Activated naive CD8-positive, alpha-beta T cell treated with anti-CD3 and anti-CD28 coated beads, Interleukin-2, amount 10 ng/mL, durations not matched to agents 7 days and 5 days (primary cell): ENCODE measurements at places on chromosomes 7 and 10.
A peak's percentile ranks its signal among the peaks of the same experiment; 100 is the strongest.

- no peak for DNase-seq
Measured at GRCh38 chr10:105843786-105844185, 1202.7 kb downstream of the SORCS3 start.

GRCh38 chr7:152896217-152896616 lies 136.7 kb downstream of the ACTR3B start:
- DNase-seq, result no peak

DNA sequence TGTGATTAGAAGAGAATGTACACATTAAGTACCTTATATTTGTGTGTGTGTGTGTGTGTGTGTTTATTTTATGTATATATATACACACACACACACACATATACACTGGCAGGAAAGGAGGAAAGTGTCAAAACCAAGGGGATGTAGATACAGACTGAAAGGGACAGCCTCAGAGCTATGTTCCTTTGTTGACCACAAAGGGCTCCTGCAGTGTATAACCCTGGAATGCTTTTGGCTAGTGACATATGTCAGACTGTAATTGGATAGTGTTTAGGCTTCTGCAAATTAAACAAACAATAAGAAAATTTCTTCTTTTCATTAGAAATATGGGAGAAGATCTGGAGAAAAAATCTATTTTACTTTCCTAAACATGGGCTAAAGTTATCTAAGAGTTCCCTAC lies 15.9 kb downstream of the GBF1 start:
- no peak for DNase-seq

- DNase-seq, result peak; percentile 20
Measured at GRCh38 chr10:46520941-46521340, 35.5 kb downstream of the GPRIN2 start.

GRCh38 chr7:37174460-37174859 lies 274.2 kb downstream of the ELMO1 start:
- no peak for DNase-seq

GRCh38 chr7:130134726-130135125 lies 64.4 kb downstream of the KLHDC10 start:
- no peak for DNase-seq

GRCh38 chr10:25501912-25502311 lies 327.1 kb downstream of the GPR158 start:
- no peak for DNase-seq

- DNase-seq, result no peak
Measured at GRCh38 chr10:68435803-68436202, 28.7 kb upstream of the RUFY2 start.

DNA sequence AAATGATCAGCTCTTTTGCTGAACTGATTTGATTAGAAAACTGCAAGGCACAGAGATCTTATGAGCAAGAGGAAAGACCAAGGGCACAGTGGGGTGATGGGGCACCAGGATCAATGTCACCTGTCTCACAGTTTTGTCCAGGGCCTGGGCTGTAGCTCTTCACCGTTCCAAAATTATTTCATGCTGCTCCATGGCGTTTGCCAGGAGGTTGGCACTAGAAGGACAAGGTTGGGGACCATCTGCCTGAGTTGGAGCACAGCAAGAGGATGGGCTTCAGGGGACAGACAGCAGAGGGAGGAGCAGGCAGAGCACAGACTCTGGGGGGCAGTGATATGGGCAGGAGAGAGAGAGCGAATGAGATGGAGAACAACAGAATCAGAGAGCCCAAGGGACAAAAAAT lies 17.5 kb upstream of the FRA10AC1 start:
- no peak for DNase-seq

DNA sequence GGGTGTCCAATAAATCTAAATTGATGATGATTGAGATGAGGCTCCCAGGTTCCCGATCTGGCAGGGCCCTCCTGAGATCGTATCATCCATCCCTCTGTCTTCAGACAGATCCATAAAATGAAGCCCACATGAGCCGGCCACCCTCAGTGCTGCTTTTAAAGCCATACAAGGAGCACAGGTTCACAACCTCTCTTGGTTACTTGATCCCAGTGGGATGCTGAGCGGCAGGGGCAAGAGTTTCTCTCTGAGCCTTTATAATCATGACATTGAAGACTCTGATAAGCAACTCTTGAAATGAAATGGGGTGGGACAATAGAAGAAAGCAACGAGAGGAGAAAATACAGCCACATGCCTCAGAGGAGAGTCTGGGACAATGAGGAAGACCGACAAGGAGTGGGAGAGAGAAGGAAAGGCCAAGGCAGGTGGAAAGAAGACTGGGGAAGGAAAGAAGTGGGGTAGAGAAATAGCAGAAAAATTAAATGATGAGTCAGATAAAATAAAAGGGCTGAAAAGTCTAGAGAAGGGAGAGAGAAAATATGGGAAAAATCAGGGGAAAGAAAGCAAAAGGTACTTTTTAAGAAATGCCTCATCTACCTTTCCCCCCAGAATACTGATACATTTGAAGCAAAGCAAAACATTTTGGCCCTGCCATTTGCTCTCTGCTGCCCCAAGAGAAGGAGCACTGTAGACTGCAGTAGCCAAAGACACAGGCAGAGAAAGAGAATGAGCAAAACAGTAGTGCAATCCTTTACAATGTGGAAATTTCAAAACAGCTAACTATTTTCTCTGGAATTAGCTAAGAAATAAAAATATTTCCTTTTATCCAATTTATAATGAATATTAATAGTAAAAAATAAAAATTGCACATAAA lies 14.6 kb downstream of the GBX1 start:
- no peak for DNase-seq

GRCh38 chr7:12584930-12585329 lies 14.4 kb downstream of the SCIN start:
- no peak for DNase-seq

DNA sequence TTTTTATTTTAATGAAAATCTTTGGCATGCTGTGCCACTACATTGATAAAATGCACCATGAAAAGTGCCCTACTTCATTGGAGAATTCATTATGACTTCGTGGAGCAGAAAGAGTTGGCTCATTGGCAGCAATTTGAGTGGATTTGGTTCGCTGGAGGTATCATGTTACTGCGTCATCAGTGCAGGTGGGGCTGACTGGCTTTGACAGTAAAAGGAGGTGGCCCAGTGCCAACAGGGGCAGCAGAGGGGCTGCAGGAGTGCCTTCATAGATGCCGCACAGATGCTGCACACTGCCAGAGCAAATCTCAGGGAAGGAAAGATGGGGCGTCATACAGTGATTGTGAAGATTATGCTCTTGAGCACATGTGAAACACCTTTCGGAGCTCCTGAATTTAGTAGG lies 22.2 kb downstream of the FZD1 start:
- DNase-seq, result no peak

- no peak for DNase-seq
Measured at GRCh38 chr7:75924889-75925288, 9.9 kb downstream of the POR start.

DNA sequence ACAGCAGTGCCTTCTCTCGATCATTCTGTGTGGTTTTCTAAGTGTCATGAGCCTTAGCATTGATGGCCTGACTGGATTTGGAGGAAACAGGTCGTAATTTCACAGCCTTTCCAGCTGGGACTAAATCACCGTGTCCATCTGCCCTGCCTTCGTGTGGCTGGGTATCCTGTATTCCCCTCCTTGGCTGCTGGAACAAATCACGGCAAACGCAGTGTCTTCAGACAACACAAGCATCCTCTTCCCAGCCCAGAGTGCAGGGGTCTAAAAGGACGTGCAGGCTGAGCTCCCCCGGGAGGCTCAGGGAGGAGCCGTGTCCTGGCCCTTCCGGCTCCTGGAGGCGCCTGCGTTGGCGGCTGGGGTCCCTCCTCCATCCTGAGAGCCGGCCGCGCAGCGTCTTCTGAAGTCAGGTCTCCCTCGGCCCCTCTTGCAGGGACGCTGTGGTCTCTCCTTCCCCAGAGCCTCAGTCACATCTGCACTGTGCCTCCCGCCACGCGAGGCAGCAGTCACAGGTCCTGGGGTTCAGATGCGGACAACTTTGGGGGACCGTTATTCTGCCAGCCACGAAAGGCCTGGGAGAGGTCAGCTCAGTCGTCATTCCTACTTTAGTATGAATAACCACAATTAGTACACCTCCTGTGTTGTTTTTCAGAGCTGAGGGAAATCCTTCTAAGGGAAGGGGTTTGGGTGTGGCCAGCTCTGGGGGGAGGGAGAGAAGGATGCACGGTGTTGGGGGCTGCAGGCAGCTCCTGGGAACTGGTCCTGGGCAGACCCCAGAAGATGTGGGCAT lies 41.1 kb downstream of the FAM20C start:
- DNase-seq, result no peak

DNA sequence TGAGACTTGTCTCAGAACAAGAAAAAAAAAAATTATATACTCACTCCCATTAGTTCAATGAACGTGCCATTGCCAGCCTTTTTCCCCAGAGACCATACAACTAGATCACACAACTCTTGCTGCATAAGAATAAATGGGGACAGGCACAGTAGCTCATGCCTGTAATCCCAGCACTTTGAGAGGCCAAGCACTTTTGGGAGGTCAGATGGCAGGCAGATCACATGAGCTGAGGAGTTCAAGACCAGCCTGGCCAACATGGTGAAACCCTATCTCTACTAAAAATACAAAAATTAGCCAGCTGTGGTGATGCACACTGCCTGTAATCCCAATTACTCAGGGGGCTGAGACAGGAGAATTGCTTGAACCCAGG lies 13.6 kb downstream of the PDLIM1 start:
- no peak for DNase-seq

DNA sequence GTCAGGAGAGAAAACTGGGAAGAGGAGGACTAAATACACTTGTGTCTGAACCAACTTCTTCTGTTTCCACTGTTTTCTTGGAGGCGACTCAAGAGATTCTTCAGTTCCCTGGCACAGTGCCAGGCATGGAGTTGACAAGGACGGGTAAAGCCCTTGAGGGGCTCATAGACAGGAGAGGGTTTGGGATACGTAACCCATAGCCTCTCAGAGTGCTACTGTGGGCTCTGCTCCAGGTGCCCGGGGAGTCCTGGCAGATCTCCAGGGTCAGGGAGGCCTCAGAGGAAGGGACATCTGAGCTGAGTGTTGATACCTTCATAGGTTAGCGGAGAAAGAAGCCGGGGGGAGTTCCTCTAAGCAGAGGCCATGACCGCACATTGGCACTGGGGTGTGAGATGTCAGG lies 42.0 kb downstream of the GALNT17 start:
- no peak for DNase-seq

DNA sequence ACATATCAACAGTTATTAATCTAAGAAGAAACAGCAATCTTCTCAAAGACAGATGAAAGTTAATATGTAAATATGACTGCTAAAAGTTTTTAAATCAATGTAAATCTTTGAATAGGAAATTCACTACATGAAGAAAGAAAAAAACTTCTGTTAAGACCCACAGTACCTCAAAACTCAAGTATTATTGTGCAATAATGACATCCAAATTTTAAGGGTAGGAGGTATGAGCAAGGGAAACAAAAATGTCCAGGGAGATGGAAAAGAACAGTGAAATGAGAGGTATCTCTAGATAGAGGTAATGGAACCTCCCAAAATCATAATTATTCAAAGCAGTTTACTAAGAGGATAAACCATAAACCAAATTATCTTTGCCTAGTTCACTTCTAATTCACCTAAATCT lies 436.8 kb downstream of the PARD3 start:
- no peak for DNase-seq

GRCh38 chr10:121426307-121426706 lies 171.9 kb downstream of the FGFR2 start:
- DNase-seq, result no peak

DNA sequence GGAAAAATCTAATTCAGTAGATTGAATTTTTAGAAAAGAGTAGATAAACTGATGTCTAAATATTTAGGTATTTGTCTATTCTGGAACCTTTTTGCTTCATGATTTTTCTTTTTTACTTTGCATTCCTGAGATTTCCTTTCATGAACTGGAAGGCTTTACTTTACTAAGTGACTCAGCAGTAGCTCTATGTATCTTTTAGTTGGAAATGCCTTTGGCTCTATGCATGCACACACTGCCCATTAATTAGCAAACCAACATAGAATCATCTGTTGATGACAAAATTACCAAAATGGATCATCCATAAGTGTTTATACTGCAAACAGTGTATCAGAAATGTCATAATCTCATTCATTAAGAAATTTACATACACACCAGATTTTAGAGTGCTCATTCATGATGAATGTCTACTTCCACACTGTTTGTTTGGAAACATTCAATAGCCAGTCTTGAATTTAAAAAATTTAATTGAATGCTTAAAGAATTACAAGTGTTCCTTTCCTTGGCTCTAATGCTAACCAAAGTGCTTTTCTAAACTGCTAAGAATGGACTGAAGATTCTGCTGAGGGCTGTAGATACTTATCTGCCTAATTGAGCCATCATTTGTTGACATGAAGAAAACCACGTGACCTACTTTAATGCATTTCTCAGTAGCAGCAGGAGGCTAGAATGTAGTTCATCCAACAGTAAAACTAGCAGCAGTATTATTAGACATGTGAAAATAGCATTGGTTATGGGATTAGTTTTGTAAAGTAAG lies 282.0 kb downstream of the ADK start:
- no peak for DNase-seq

- no peak for DNase-seq
Measured at GRCh38 chr10:112784022-112784461, 166.0 kb upstream of the TCF7L2 start.

DNA sequence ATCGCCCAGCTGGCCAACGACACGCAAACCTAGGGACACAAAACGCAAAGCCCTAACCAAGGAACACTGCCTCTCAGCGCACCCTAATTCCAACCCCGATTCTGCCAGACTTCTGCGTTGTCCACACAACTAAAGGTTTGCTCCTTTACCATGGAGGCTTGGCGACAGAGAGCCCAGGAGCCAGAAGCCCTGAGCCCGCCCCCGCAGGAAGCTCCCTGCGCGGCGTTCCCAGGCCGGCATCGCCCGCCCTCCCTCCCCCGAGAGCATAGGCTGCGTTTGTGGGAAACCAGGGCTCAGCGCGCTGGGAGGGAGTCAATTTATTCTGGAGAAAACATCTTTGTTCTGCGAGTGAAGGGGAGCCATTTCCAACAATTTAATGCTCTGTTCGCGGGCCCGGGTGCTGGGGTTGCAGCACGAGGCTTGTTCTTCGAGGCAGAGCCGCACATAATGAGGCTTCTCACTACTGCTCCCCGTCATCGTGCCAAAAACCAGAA lies 103.9 kb downstream of the GRID1 start:
- DNase-seq, result no peak

DNA sequence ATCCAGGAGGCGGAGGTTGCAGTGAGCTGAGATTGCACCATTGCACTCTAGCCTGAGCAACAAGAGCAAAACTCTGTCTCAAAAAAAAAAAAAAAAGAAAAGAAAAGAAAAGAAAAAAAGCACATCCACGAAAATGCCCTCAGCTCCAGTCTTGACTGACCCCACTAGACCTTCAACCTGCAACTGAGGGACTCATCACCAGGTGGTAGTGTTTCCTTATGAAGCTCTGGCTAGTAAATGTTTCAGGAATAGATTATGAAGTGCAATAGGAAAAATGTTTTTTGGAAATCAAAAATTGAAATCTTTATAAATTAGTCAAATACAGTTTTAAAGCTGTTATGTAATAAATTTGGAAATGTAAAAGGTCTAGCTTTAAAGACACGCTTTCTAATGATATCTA lies 22.4 kb downstream of the TLL2 start:
- DNase-seq, result no peak
